Inflammatory macrophage treated with lipopolysaccharide for 1 hour (primary cell): ENCODE measurements at places on chromosomes 16 and 17.

GRCh38 chr17:44593156-44593555 lies 35.9 kb downstream of the FZD2 start:
- DNase-seq: no peak

GRCh38 chr17:57281887-57282286 lies 25.6 kb downstream of the MSI2 start:
- no peak for DNase-seq

GRCh38 chr17:49787884-49788477 lies 500 bp upstream of the KAT7 start:
- DNase-seq: no peak

- no peak for DNase-seq
These were observed 73.8 kb downstream of the TMEM114 start for GRCh38 chr16:8516471-8516870.

DNA sequence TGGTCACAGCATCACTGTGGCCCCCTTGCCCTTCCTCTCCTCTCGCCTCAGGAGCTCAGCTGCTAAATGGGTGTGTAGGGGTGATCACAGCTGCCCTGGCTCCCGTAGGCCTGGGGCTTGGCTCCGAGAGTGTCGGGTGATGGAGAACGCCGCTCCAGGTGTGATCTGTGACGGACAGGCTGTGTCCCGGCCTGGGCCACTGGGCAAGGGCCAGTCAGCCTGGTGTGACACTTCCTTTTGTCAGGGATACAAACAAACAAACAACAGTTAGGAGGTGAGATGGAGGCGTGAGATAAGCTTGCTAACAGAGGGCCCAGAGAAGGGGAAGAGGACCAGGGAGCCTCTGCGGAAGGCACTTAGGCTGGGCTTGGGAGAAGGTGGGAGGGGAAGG lies 2.0 kb downstream of the ADGRG1 start:
- DNase-seq: no peak

DNA sequence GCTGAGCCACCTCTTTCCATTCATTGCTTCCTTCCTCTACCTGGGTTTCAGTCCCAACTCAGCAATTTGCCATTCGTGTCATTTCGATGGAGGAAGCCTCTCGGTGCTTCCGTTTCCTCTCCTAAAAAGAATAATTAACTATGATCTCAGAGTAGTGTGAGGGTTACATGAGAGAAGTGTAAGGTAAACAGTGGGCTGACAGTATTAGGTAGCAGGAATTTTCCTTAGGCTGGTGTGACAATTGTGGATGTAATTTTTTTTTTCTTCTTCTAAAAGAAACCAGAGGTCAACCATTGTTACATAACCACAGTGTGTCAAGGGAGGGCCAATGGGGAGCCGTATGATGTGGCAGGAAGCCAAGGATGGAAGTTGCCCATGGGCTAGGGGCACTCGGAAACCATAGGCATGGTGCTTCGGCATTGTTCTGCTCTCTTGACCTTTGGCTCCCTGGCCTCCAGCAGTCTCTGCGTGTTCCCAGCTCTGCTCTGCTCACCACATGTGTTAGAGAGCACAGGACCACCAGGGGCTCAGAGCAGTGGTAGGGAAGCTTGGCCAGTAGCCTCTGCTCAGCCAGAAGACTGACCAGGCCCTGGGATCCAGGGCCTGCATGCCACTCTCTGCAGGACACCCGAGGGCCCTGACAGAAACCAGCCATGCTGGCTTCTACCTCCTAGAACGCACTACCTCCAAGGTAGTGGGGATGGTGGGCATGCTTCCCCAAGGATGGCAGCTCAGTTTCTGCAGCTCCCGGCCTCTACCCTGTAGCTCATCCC lies 2.0 kb upstream of the TOP2A start:
- DNase-seq: no peak

DNA sequence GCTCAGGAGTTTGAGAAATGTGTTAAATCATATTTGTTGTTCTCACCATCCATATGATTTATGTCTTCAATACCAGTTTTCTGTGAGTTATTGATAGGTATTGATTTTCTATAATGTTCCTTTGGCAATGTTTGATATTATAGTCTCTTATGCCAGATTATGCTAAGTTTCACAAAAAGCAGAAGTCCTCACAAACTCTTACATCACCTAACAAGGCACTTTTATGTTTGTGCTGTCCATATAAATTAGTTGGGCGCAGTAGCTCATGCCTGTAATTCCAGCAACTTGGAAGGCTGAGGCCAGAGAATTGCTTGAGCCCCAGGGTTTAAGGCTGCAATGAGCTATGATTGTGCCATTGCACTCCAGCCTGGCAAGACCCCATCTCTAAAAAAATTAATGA lies 12.6 kb upstream of the UQCRC2 start:
- peak; percentile 11 for DNase-seq

- no peak for DNase-seq
These were observed 46.4 kb downstream of the SLC47A1 start for GRCh38 chr17:19579867-19580565.

DNA sequence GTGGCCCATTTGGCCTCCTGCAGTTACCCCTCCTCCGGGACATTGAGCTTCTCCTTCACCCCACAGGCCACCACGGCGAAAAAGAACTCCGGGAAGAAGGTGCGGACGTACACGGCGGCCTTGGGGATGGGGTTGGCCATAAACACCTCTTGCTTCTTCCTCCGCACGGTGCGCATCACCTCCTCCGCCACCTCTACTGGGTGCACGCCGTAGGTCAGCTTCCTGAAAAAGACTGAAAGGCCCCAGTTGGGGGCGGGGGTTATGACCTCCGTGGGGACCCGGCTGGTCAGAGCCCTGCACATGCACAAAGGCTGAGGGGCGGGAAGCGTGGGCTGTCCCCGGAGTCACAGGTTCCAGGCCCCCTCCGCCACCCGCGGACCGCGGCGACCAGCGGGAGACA lies 19.9 kb downstream of the DHRS7C start:
- no peak for DNase-seq

DNA sequence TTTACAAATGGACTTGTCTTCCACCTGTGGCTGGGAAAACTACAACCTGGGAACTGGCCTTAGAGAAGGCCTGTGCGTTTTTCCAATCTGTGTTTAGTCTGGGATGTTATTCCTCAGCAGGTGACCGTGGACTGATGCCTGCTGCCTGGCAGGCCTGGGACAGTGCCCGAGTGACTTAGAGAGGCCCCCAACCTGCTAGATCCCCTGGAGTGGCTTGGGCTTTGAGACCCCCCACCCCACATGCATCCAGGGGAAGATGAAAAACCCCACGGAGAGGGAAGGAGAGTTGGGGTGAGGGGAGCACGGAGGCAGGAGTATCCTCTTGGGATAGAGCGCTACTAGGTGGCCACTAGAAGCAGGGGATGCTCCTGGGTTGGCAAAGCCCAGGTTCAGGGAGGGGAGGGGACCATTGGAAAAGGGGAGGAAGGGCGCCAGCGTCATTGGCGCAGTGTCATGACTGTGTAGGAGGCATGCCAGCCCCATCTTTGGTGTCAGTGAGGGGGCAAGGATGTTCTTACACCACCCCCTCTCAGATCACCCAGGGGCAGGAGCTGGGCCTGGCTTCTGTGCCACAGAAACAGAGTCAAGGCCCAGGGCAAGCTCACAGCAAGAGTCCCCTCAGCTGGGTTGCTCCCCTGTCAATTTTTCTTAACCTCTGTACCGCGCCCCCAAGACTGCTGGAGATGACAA lies 54.1 kb downstream of the MEAK7 start:
- DNase-seq: no peak

DNA sequence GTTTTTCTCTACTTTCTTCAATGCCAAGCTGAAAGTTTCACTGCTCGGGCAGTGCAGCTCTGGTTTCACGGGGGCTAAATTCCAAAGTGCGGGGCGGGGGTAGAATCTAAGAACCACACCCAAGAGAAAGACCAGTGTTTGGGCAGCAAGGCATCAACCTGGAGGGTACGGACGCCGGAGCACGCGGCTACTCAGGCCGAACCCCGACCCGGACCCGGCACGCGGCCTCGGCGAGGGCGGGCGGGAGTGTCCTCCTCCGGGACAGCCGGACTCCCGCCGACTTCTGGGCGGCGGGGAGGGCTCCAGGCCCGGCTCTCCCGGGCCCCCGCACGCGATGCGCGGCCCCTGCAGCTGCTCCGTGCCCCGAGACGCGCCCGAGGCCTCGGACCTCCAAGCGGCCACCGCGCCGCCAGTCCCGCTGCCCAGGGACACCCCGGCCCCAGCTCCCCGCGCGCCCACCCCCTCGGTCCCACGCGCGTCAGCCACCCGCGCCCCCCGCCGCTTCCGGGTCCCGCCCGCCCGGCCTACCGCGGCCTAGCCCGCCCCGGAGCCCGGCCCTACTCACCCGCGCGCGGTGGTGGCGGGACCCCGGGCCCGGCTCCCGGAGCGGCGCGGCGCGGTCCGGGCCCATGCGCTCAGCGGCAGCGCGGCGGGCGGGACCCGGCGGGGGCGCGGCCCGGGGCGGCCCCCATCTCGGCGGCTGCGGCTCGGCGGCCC lies 561 bp downstream of the AXIN1 start:
- DNase-seq: no peak

DNA sequence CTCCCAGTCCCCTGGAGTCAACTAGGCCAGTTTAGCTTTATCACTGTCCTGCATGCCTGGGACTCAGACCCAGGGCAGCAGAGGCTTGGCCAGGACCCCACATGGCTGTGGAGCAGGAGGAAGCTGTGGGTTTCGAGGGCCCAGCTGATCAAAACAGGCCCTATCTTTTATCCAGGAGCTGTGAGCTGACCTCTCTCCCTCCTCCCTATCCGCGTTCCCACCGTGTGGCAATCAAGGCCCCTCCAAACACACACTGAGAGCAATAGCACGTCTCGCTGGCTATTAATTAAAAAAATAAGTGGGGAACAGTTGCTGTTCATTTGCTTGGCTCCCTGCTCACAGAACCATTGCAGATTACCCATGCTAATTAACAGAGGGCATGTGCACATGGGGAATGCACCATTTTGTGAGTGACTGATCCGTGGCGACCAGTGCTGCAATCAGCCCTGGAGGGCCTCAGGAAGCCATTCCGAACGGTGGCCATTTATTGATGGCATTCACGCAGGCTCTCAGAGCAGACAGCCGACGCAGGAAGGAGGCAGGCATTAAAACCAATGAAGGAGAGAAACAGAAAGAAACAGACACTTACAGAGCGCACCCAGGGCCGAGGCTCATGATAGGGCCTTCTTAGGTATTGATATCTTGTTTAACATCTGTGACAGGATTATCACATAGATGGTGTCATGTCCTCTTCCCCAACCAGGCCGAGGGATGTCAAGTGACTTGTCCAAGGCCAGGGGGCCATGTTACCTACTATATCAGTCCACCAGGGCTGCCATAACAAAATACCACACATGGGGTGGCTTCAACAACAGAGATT lies 157.1 kb downstream of the KATNIP start:
- DNase-seq: no peak

DNA sequence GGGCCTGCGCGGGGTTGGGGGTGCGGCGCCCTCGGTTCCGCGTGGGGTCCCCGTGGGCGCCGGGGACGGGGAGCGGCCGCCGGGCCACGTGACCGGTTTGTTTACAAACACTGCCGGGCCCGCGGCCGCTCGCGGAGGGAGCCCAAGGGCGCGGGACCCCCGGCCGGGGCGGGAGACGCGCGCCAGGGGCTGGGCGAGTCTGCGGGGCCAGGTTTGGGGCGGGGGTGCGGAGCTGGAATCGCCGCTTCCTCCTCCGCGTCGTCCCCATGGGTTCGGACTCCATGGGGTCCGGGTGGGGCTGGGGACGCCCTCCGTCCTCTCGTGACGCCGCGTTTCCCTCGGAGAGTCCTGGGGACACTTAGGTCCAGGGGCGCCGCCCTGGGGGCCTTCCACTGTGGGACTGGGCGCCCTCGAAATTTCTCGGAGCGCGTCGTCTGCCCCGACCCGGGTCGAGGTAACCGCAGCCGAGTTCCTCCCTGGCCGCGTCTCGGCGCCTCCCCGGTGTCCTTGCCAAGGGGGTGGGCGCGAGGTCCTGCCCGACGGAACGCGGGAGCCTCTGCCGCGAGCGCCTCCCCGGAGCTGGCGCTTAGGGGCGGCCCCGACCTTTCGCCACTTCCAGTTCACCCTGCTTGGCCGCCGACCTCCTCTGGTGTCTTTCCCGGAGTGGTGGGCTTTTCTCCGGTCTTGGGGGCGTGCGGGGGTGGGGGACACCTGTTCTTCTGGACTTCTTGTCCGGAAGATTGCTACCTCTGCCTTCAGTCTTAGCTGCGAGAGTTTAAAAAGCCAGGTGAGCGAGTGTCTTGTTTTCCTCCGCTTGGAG lies 684 bp downstream of the YPEL2 start:
- peak; percentile 42 for DNase-seq

GRCh38 chr16:11620243-11621003 lies 33.7 kb upstream of the LITAF start:
- DNase-seq: no peak
